ENCODE measurements at places on chromosomes 6 and 20. TPM values are rescaled to one million over a fixed set of nuclear protein-coding genes. Genes with fewer than 3 reads are reported as not detected.
A peak's percentile ranks its signal among the peaks of the same experiment; 100 is the strongest.

DNA sequence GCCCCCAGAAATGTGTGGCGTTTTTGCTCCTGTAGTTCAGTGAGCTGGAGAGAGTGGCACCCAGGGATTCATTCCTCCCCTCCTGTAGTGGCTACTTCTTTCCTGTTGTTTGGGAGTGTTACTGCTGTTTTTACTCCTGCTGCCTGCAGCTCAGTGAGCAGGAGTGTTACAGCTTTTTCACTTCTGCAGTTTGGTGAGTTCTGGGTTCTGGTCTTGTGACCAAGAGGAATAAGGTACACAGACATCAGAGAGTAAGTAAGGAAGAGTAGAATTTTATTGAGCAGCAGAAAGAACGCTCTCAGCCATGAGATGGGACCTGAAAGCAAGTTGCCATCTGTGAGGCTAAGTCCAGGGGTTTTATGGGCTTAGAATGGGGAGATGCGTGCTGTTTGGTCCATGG, 966.3 kb upstream of the CITED2 start:
- DNase-seq = no peak
- H3K4me1 ChIP-seq = no peaks in the 10 kb centered on the region
- H3K27me3 ChIP-seq = no peaks in the 10 kb centered on the region
- no peaks in the 10 kb centered on the region for H3K36me3 ChIP-seq

Gene SRSF12
- 0.52 TPM for total RNA-seq

Gene C6orf118
- total RNA-seq = not detected

Gene TSPYL4
- total RNA-seq = 12.7 TPM

- no peaks in the 10 kb centered on the region for H3K27me3 ChIP-seq
- no peak overlapping the region for H3K4me3 ChIP-seq
- no peak for DNase-seq
- no peaks in the 10 kb centered on the region for H3K36me3 ChIP-seq
- no peak overlapping the region for H3K27ac ChIP-seq
These were observed 39.3 kb upstream of the RNF144B start for GRCh38 chr6:18347866-18348265.

Gene ERVFRD-1
- total RNA-seq = not detected

GRCh38 chr6:32129297-32130088, 595 bp downstream of the FKBPL start:
- H3K27ac ChIP-seq = peak overlapping the region; percentile 78
- H3K36me3 ChIP-seq = no peaks in the 10 kb centered on the region
- DNase-seq = no peak
- H3K4me3 ChIP-seq = peak overlapping the region; percentile 10
- H3K4me1 ChIP-seq = peaks cover 38% of the 10 kb centered on the region
- H3K27me3 ChIP-seq = no peaks in the 10 kb centered on the region

Gene HCRTR2
- not detected for total RNA-seq

Gene TJAP1
- total RNA-seq = 16.9 TPM

Gene CLDN20
- not detected for total RNA-seq

Gene SMLR1
- total RNA-seq = 0.52 TPM
